Adrenal gland (tissue), 19 donors: ENCODE measurements at places on chromosomes 2 and 18. TPM values are rescaled to one million over a fixed set of nuclear protein-coding genes. Genes with fewer than 3 reads are reported as not detected.

HRH4 gene
- not detected for total RNA-seq

GRCh38 chr2:213187833-213188532, 36.6 kb upstream of the IKZF2 start:
- H3K36me3 ChIP-seq, result no peaks in the 10 kb centered on the region
- H3K27me3 ChIP-seq, result no peaks in the 10 kb centered on the region
- DNase-seq, result no peak
- no peak overlapping the region for H3K4me3 ChIP-seq
- no peak overlapping the region for H3K27ac ChIP-seq

FAP gene
- total RNA-seq, result 0.53 TPM

DNA sequence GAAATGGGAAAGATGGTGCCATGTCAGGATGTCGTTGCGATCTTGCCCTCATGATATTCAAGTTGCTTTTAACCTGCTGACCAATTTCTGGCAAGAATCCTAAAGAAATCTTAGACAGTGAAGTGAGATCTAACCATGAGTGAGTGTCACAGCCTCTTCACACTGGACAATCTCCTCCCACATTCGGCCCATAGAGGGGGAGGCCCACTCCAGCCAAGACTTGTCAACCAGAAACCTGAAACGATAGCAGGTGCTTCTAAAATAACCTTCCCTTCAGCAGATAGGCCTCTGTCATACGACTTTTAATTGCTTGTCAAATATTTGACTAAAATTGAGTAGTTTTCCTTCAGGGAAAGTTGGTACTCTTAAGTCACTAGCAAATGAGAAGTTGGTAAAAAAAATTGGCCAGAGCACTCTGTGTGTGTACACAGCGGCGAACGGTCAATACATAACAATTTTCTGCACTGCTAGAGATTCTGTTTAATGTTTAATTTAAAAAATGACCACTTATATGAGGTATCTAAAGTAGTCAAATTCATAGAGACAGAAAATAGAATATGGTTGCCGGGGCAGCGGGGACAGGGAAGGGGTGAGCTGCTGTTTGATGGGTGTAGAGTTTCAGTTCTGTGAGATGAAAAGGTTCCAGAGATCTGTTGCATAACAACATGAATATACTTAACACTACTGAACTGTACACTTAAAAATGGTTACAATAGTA, 110.2 kb downstream of the VAPA start:
- no peak overlapping the region for H3K27ac ChIP-seq
- DNase-seq, result no peak
- H3K4me1 ChIP-seq, result no peaks in the 10 kb centered on the region
- H3K4me3 ChIP-seq, result no peak overlapping the region
- H3K36me3 ChIP-seq, result no peaks in the 10 kb centered on the region

- DNase-seq, result no peak
- H3K27me3 ChIP-seq, result no peaks in the 10 kb centered on the region
- H3K36me3 ChIP-seq, result no peaks in the 10 kb centered on the region
- H3K4me1 ChIP-seq, result no peaks in the 10 kb centered on the region
- H3K4me3 ChIP-seq, result no peak overlapping the region
These were observed 70.0 kb downstream of the TWSG1 start for GRCh38 chr18:9404565-9405060.
